ENCODE measurements at places on chromosomes 3 and 15.

DNA sequence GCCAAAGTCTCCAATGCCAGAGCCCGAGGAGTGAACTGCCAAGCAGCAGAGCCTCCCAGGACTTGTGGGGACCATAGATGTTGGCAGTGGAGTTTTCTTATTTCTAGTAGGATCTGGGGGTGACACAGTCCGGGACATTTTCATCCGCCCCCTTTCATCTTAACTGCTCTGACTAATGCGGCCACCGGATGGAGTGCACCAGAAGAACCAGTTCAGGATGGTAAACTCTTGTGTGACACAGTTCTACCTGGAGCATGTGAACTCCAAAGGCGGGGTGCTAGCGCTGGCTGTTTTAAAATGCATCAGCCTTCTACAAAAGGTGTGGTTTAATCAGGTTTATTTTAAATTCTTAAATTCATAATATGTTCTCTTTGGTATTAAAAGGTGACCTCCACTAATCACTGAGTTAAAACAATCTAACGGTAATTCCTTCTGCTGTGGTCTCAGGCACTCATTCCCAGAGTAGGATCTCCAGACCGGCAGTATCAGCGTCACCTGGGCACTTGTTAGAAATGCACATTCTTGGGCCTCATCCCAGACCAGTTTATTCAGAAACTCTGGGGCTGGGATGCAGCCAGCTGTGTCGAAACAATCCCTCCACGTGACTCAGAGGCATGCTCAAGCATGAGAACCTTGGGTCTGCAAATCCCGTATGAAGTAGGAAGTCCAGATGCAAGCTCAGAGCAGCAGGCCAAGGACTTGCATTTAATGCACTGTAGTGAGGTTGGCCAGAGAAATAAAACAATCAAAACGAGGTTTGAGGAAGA, 105.5 kb downstream of the GABRB3 start:
- DNase-seq = peak; percentile 27

- DNase-seq = no peak
Measured at GRCh38 chr3:71066849-71067261, 516.7 kb downstream of the FOXP1 start.

DNA sequence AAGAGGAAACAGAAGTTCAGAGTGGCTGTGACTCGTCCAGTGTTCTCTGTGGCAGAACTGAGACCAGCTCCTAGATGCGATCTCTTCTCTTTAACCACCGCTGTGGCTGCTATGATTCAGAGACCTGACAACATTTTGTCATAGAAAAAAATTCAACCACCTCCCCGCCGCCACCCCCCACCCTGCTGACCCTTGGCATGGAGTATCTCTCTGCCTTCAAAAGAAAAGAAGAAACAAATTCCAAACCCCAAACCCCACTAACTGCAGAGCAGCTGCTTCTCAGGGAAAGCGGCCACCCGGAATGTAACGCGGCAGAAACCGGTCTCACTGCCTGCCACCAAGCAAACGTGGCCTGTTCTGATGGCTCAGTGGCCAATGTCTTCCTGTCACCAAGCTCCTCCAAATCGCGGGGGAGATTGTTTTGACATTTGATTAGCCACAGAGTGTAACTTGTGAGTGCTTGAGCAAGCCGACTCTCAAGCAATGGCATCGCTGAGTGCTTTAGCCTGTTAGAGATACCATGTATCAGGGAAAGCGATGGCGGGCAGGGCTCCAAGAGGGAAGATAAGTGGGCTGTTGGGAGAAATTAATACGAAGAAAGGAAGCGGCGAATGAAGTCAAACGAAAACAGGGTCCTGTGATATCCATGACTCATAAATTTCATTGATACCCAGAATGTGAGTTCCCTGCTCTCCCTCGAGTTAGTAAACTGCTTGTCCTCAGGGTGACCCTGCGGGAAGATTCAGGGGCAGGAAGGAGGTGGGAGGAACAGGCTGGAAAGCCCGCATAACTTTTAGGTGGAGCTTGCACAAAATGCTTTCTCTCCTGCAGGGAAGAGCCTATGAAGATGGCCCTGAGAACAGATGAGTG, 44.8 kb upstream of the TLE3 start:
- no peak for DNase-seq

DNA sequence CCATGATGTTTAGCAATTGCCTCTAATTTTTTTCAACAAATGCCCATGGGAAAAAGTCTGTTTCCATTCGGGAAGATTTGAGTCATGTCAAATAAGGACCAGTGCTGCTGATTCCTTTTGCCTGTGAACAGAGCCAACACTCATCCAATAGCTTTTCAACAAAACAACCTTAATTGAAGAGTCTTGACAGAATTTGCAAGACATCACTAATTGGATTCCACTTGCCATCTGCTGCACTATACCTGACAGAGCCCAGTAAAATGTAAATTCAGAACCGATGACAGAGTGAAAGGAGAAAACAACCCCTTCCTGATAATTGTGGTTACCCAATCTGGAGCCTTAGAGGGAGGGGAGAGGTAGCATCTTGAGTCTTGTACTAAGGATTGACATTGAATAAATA, 426.7 kb downstream of the AGBL1 start:
- DNase-seq = no peak

GRCh38 chr3:32937331-32937730, 14.1 kb upstream of the CCR4 start:
- DNase-seq = no peak

DNA sequence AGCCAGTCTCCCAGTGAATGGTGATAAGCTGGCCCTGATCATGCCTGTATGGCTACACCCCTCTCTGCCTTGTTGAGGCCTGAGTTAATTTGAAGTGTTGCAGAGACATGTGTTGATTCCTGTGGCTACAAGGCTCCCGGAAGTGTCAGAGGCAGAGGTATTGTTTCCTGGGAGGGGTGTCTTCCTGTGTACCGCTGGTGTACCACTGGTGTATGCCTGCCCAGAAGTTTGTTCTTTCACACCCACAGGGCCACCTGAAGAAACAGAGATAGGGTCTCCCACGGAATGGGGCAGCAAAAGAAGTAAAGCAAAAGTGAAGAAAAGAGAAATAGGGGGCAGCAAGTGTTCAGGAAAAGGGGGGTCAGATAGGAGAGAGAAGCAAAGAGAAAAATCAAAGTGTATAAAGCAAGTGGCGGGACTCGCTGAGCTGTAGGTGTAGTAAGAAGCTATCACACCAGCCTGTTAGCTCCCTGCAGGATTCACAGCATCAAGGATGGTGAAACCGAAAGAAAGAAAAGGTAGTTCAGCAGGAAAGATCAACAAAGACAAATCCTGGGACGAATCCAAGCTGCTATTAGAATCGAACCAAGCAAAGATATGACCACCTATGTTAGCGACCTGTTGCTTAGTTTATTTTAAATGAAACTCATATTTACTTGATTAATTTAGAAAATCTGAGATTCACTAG, 36.6 kb upstream of the CD47 start:
- no peak for DNase-seq

All from hepatocyte (in vitro differentiated cells).